LHCN-M2 (cell line): ENCODE measurements at places on chromosomes 3 and 15.

- DNase-seq, result no peak
Measured at GRCh38 chr3:172711454-172711795, 558 bp upstream of the NCEH1 start.

GRCh38 chr15:24880663-24881062 is 74.1 kb upstream of the SNRPN start:
- no peak for DNase-seq

DNA sequence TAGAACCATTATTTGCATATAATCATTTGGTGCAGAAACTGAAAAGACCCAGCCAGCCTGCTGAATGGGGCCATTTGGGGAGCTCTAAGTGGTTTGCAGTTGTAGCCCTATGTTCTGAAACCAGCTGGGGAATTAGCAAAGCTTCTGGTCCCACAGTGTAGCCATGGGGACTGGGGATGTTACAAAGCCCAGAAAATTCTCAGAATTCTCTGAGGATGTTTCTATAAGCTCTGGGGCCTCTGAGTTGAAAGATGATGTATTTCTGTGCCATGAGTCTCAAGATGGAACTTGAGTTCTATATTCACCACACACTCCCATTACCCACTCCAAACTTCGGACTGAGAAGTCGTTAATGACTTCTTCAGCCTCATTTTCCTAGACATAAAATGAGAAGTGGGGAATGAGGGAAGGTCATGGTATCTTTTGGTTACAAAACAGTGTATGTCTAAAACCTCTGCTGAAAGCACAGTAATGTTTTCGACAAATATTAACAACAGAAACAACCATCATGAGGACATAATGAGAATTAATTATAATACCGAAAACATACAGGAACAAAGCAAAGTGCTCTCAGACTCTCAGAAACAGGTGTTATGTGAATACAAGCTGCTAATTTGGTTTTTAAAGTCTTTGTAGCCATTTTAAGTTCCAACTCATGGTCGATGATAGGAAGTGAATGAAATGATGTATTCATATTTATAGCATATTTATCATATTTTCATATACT is 89.4 kb downstream of the RFTN1 start:
- DNase-seq, result no peak

DNA sequence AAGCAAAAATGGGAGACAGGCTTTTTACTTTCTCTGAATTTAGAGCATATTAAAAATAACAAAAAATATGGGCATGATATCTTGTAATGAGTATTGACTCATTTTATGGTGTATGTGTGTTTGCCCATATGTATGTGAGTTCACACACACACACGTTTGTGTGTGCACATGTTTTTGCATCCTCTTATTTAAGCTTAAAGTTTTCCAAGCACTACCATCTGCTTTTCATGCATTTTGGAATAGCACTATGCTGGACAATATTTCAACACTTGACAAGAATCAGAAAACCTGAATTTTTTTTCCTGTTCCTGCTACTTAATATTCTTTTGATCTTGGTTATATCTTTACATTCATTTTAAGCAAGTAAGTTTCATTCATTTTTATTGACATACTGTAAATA is 872.7 kb downstream of the OTOL1 start:
- DNase-seq, result no peak

DNA sequence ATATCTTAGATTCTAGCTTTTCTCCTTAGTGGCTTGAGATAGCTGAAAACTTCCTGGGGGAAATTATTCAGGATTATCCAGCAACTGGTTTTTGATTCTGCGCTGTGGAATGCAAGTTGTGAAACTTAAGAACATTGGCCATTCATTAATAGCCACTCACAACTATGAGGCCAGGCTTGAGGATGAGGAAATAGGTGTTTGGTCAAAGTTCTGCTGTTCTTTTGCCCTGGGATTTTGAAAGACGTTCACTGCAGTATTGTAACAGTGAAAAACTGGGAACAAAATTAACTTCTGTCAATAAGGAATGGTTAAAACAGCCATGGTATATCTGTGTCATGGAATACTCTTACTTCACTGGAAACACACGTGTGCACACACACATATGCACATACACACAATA is 44.1 kb downstream of the CTXND1 start:
- peak; percentile 6 for DNase-seq

DNA sequence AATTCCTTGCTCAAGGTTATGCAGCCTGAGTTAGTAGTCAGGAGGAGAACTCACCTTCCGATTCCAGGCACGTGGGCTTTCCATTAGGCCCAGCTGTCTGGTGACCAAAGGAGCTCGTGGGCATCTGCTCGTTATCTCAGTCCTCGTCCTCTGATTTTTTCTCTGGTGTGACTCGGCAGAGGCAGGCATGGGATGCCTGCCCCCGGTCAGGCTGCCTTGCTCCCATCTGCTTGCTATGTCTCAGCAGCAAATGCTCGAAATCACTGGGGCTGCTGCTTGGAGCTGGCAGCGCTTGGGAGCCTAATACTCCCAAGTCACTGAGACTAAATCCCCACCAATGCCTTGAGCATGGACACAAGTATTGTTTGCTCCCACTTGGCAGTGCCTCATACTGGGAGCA is 84.5 kb upstream of the NMNAT3 start:
- no peak for DNase-seq
